ENCODE measurements at places on chromosomes 4 and X.

- no peak for DNase-seq
Observed at GRCh38 chr4:141788169-141788915, 152.0 kb downstream of the IL15 start.

DNA sequence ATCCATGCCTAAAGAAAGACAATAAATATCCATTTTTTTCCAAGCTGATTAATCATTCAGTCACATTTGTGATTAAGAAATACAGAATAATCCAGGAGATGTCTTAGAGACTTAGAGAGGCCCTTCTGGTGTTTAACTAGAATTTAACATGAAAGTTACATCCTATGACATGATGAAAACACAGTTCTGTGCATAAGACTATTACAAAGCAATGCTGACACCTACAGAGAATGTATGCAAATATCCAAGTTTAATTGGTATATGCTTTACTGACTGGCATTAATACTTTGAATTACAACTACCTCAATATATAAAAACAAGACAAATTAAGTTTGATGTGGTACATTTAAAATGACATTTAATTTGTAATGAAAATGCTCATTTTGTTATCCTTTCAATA is 17.8 kb upstream of the TLL1 start:
- no peak for DNase-seq

DNA sequence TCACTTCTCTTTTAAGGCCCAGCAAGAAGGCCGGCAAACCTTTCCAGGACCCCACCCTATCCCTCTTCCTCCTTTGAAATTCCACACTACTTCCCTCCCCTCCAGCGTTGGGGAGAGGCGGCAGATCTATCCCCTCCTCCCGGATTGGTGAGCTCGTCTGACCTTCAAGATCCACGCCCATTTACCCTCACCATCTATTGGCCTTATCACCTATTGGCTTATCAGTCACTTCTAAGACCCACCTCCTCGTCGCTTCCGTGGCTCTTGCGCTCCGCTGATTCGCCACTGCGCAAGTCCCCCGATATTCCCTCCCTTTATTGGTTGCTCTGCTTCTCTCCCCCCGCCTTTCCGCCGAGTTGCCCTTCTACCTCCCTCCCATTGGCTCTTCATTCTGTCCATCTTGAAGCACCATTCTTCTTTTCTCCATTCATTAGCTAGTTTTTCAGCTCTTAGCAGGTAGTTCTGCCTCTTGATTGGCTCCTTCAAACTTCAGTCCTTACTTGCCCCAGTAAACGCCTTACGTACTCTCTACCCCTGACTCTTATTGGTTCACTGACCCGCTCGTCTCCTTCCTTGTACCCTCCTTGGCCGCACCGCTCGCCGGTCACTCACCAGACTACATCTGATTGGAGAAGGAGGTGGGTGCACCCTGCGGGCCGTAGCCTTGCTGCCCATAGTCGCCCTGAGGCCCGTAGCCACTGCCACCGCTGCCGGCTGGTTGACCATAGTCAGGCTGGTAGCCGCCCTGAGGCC is 4.8 kb upstream of the PRICKLE3 start:
- peak; percentile 97 for DNase-seq

DNA sequence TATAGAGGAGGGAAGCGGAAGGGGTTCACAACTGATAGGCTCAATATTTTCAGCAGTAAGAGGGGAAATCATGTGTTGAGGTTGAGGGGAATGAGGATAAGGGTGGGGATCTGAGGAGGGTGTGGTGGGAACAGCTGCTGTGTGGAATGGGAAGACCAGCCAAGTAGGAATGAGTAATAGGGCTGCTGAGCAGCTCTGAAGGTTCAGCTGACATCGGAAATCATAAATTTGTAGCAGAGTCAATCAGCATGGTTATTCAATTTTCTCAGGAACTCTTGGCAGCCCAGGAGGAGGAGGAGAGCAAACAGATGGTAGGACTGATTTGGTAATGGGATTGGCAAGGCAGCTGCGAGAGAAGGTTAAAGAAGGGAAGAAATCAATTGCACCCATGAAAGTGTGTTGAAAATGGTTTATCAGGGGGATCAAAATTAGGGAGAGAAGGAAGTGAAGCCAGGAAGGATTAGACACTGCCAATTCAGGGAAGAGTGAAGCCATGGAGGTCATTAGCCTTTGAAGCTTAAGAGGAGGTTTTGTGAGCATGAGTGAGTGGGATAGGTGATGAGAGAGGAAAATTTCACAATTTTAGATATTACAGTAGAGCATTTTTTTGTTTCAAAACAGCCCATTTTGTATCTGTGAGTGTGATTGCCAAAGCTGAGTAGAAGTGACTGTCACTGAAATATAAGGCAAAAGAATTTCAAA is 82.6 kb downstream of the PCDH7 start:
- no peak for DNase-seq

- no peak for DNase-seq
Observed at GRCh38 chr4:177403746-177404145, 38.5 kb downstream of the AGA start.

- peak; percentile 0 for DNase-seq
Observed at GRCh38 chrX:87517571-87518141, at the start of gene KLHL4. TSS of gene KLHL4 (plus strand) at chrX:87517802. CDS start at chrX:87517894, 92 bp downstream.

- DNase-seq = no peak
Observed at GRCh38 chr4:10438924-10439323, 18.3 kb downstream of the ZNF518B start.

- no peak for DNase-seq
Observed at GRCh38 chr4:55768291-55768690, 51.3 kb upstream of the EXOC1L start.

GRCh38 chr4:81039351-81039972 is 9.0 kb downstream of the BMP3 start:
- DNase-seq = no peak

GRCh38 chr4:44425614-44426208 is 22.9 kb downstream of the KCTD8 start:
- no peak for DNase-seq

GRCh38 chrX:31266203-31267076 is 194.6 kb upstream of the FTHL17 start:
- DNase-seq = no peak

DNA sequence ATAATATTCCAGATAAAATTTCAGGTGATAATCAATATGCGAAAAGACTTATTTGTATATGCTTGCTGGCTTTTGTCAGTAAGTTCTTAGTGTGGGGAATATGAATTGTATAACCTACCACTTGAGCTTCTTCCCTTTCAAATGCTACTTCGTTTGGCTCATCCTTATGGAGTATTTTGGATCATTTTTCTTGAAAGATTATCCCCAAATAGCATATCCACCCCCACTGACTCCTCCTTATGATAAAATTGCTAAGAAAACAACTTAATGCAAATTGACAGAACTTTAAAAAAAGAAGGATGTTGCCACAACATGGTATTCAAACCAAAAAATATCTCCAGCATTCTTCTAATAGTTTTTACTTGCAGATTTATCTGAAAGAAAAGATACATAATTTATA is 393.3 kb downstream of the PPP3CA start:
- DNase-seq = no peak

GRCh38 chr4:160091631-160092030 is 988.8 kb downstream of the RAPGEF2 start:
- DNase-seq = no peak

- peak; percentile 86 for DNase-seq
Observed at GRCh38 chr4:38523524-38524448, 140.2 kb upstream of the KLF3 start.

DNA sequence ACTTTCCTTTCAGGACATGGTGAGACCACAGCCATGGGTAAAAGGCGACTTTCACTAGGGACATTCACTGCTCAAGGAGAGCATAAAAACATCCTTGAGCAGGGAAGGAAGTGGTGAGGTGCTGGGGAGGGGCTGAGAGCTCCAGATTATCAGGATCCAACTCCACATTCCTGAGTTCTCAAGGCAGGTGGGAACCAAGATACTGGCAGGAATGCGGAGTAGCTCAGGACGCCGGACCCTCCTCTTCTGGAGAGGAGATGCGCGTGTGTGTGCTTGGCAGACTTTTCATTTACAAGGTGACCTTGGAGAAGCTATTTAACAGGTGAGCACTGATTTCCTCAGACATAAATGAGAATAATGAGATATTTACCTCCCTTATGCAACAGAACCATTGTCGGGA is 41.3 kb upstream of the TXK start:
- no peak for DNase-seq

DNA sequence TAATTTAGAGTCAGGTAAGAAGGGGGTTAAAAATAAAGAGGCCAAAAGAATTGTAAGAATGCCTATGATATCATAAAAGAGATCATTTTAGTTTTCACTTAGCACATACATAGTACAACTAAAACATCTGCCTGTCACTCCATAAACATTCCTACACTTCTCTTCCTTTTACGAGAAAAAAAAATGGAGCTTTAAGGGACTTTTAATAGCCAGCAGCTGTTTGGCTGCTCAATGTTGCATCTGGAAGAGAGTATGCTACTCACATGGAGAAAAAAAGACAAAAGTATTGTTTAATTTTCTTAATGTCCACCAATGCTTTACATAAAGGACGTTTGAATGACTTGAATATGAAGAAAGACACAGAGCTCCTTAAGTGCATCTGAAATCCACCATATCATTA is 48.7 kb upstream of the TNIP3 start:
- DNase-seq = no peak

GRCh38 chrX:18887825-18888212 is 96.1 kb downstream of the PHKA2 start:
- DNase-seq = no peak

DNA sequence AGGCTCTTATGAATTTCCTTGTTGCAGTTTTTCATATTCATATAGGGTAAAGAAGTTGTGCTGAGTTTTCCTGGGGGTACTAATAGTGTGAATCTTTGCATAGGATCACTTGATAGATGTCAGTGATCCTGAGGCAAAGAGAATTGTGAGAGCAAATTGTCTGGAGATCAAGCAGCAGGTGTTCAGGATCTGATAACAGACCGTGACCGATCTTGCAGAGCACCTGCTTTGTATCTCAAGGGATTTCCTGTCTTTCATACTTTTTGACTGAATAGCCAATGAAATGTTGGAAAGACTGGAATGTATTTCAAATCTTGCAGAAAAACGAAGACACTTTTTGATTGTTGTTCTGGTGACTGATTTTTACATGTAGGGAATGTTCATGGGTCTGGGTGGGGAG is 914.5 kb downstream of the STIM2 start:
- DNase-seq = no peak

GRCh38 chr4:4580494-4580893 is 38.6 kb upstream of the STX18 start:
- DNase-seq = no peak

DNA sequence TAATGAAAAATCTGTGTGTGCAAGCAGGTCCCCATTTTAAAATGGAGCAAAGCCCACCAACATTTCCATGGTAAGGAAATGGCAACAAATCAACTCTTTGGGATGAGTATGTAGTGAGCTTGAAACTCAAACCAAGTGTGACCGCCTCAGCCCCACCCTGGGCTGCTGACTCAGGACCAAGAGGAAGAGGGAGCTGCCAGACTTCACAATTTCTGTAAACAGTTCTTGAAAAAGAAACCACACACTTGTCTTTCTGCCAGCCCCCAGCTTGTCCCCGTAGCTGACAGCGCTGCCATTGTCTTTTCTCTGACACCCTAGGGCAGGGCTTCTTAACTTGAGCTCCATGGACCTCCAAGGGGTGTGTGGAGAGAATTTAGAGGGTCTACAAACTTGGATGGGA is 10.3 kb downstream of the RTL5 start:
- peak; percentile 83 for DNase-seq

- DNase-seq = no peak
Observed at GRCh38 chrX:31392513-31392912, 320.7 kb upstream of the FTHL17 start.

DNA sequence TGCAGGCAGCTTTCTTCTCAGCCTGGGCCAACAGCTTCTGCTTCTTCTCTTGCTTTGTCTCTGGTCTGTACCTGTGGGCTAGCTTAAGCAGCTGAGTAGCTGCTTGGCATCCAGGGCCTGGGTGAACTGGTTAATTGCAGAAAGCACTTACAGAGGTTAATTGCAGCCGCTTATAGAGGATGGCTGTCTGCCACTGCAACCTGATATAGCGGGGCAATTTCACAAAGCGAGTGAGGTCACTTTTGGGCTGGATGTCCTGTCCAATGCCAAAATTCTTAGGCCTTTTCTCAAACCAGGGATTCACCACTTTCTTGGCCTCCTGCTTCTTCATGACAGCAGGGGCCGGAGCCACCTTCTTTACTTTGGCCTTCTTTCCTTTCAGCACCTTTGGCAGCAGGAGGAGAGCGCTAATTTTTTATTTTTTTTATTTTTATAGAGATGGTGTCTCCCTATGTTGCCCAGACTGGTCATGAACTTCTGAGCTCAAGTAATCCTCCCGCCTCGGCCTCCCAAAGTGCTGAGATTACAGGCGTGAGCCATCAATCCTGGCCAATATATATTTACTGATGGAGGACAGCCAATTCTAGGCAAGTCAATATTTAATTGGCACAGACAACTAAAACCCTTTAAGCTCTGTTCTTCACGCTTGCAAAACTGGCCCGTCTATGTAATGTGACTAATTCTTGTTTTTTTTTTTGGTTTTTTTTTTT is 61.0 kb downstream of the ENOPH1 start:
- DNase-seq = no peak

DNA sequence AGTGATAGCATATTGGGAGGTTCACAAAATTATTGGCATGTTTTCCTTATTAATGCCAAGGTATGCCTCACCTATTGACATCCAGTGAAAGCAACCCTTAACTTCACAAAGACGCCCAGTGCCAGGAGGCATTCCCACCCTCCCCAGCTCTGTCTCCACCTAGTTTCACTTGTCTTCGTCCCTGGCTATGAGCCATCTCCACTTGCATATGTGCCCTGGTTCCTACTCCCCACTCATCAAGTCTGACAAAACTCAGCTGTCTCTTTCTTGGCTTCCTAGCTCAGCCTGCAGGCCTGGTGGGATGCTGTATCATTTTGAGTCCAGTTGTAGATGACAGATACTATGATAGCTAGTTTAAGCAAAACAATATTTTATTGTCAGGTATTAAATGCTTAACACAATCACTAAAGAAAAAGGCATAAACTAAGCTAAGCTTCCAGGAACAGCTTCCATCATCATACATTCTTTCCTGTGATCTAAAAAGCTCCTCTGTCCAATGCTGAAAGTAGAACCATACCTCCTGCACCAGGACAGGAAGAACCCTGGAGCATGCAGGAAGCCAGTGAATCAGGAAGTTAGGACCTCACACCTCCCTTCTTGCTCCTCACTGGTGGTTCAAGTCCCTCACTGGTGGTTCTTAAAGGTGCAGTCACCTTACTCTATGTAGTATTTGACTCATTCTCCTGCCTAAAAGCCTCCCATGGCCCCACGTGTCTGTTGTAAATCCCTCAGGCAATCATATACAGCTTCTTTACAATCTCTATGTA is 410.3 kb upstream of the RASGEF1B start:
- no peak for DNase-seq

DNA sequence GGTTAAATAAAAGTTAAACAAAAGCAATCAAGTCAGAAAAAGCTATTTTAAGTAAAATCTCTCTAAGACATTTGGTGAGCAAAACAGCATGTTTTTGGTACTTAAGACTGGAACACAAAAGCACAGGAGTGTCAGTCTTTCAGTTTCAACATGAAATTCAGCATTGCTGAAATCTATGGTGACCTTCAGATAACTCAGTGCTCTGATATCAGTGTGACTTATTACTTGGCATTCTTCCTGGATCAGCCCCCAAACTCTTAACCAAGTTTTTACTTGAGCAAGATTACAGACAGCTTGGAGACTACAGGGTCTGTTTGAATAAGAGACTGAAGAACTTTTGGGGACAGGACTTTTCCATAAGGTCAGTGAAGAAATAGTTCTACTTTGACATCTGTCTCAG is 437.2 kb downstream of the RAPGEF2 start:
- no peak for DNase-seq

- DNase-seq = no peak
Observed at GRCh38 chr4:83281307-83281706, 3.3 kb downstream of the COQ2 start.

- no peak for DNase-seq
Observed at GRCh38 chrX:39577206-39577984, 520.4 kb downstream of the BCOR start.

Measured in CD4-positive, alpha-beta T cell treated with Interleukin-4 for 4 hours (primary cell).